ENCODE measurements at places on chromosomes 2 and 18.

GRCh38 chr18:23068570-23069310 is 66.5 kb upstream of the CABLES1 start:
- DNase-seq: no peak

GRCh38 chr2:204665207-204665606 is 119.9 kb downstream of the PARD3B start:
- no peak for DNase-seq

DNA sequence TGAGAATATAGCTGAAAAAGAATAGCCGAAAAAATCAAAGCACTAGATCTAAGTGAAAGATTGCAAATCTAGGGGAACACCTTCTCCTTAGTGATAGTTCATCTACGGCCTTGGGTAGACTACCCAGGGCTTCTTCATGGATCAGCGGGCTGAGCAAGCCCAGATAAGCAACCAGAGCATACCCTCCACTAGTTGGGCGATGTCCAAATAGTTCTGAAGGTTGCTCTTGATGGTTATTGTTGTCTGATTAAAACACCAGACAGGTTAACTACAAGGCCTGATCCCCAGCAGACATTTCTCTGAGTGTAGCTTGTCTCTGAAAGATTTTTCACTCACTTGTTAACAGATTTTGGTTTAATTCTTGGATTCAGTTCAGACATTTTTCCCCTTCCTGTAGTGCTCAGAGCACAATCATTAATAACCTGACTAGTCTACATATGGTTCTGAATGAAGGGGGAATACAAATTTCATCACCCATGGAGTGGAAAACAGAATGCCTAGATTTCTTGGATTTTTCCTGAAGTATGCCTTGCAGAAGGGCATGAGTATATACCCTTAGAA is 99.6 kb downstream of the BABAM2 start:
- DNase-seq: no peak

DNA sequence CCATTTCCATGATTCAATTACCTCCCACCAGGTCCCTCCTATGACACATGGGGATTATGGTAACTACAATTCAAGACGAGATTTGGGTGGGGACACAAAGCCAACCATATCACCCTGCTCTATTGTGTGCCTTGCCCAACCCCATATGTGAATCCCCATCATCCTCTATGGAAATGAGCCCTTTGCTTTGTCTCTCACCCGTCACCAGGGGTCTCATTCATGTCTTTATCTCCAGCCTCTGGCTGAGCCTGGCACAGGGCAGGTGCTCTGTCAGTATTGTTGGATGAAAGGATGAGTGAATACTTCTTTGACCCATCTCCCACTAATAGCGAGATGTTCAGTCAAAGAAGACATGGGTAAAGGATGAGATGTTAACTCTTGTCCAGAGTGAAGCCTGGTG is 116.6 kb upstream of the LGALSL start:
- no peak for DNase-seq

GRCh38 chr2:152443771-152444170 is 108.8 kb downstream of the FMNL2 start:
- no peak for DNase-seq

GRCh38 chr2:181648478-181649155 is 8.3 kb downstream of the CERKL start:
- DNase-seq: no peak

DNA sequence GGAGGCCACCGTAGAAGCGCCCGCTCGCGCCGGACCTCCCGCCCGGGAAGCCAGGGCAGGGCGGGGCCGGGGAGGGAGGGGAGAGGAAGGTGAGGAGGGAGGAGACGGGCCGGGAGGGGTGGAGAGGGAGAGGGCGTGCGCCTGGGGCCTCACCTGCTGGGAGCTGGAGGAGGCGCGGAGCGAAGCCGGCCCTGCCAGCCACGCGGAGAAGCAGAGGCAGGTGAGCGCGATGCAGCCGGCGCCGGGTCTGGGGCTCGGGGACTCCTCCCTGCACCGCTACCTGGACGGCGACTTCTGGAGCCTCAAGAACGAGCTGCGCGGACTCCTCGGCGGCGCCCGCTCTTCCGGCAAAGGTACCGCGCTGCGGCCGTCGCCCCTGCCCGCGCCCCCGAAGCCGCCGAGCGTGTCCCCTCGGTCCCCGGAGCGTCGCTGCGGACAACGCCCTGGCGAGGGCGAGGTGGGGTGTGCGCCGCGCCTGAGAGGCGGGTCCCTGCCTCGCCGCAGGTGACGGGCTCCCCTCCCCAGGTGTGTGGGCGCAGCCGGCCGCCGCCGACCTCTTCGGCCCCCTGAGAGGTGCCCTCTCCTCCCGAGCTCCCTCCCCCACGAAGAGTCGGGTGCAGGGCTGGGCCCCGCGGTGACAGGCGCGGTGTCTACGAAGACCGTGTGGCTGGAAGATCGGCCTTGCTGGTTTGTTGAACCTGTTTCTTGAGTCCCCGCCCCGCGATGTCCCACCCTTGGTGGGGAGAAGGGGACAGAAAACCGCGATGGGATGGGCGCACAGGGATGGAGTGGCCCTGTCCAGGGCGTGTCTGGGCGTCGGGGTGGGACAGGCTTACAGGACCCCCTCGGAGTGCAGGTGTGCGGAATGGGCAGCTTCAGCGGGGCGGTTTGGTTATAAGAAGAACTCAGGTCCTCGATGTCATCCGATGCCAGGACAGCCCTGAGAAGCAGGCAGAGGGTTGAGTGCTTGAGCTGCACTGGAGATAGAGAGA is at the start of gene ACOXL:
TSS of gene ACOXL (plus strand) at position 152 of the 992 bp plus-strand sequence. CDS start 35,817 bp downstream, outside the sequence.
- DNase-seq: peak; percentile 14

DNA sequence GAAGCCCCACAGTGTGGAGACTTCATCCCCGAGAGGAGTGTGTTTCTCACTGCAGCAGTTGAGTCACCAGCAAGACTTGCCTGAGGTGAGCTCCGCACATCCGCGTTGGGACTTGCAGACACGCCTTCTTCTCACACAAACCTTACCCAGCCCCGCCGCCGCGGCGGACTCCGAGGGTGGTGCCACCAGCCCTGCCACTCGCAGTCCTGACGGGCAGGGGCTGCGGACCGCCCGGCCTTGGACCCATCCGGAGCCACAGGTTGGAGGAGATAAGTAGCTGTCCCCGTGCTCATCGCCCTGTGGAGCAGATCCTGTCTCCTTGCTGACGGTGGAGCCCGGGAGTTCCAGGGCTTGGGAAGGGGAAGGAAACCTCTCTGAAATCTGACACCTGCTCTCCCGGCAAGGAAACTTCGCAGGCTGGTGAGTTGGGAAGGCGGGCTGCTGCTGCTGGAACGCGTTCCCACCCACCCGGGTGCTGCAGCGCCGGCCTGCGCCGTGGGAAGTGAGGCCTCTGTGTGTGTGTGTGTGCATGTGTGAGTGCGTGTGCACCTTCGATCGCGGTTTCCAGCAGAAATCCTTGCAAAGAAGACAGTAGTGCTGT is at the start of gene RAB27B:
TSS of gene RAB27B (plus strand) at position 197 of the 601 bp plus-strand sequence. CDS start 49,109 bp downstream, outside the sequence.
- DNase-seq: peak; percentile 58

DNA sequence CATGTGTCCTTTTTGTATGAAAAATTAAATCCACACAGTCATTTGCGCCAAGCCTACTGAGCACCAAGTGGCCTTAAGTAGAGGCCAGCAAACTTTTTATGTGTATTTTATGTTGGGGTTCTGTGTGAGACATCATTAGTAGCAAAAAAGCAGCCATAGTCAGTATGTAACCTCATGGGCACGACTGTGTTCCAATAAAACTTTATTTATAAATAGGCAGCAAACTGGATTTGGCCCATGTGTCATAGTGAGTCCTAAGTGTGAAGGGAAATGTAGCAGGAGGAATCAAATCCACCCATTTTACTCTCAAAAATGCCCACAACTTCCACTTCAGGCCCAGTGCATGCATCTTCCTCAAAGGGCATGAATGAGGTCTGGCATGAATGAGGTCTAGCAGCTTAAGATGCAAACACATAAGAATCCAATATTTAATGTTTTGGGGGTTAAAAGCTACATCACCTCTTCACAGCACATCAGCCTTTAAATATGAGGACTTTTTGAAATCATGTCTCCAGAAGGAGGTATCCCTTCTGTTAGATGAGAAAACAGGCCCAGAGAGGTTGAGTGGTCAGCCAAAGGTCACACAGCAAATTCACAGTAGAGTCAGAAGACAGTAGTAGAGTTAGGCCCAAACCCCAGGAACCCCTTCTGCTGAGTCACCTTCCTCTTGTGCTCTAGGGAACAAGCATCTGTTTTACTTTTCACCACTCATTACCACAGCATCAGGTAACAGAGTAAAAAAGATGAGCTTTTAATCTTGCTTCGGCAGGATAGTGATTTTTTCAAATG is 45.6 kb downstream of the MREG start:
- DNase-seq: no peak
